ENCODE measurements at places on chromosomes 7 and 10.

DNA sequence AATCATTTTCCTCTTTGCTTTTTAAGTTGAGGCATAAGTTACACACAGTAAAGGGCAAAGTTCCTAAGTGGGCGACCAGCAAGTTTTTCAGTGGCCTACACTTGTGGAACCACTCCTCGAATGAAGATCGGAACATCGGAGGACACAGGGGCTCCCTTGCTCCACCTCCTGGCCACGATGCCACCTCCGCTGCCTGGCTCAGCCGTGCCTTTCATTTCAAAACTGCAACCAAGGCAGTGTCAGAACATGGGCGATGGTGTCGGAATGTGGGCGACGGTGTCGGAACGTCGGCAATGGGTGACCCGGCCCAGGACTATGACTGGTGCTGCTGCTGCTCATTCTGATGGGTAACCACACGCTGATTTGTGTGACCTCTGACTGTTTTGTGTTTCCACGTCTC, 9.6 kb upstream of the VIPR2 start:
- no peak for DNase-seq

- no peak for DNase-seq
Measured at GRCh38 chr10:91924212-91925021, 847 bp downstream of the BTAF1 start.

- DNase-seq = no peak
Measured at GRCh38 chr7:24718431-24718831, 38.8 kb downstream of the GSDME start.

- DNase-seq = no peak
Measured at GRCh38 chr10:21791276-21791675, 212.3 kb downstream of the DNAJC1 start.

DNA sequence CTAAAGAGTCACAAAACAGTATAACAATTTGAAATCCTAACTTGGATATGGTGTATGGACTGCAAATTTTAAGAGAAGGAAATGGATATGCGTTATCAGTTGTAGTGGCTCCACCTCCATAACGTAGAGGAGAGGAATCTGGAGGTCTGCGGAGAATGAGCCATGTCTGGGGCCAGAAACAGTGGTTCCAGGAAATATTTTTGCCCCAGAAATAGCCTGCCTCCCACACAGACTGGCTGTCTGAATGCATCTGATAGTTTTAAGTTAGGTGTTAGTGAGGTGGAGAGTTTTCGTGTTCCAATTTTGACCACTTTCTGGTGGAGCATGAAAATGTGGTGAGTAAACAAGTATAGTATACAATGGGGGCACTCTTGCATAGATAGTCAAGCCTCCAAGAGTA, 1.6 kb downstream of the PHTF2 start:
- no peak for DNase-seq

- no peak for DNase-seq
Measured at GRCh38 chr10:78188446-78188845, 154.8 kb downstream of the RPS24 start.

DNA sequence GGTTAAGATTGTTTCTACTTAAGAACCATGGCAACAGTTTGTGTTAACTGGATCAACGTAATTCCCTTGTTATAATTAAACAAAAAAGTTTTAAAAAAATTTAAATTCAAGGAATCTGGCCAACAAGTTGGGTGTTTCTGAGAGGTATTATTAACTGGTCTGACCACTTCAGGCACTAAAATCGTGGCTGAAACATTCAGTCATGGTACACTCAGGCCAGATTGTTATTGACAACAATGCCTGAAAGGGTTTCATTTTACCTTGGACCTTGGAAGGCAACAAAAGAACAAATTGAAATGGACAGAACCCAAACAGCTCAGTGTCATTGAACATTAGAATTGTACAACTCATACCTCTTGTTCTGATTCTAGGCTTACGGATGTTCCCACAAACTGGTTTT, 103.3 kb upstream of the ARMC3 start:
- no peak for DNase-seq

- DNase-seq = no peak
Measured at GRCh38 chr7:116324582-116324981, 114.2 kb downstream of the TES start.

- DNase-seq = no peak
Measured at GRCh38 chr10:11035301-11035991, 17.8 kb downstream of the CELF2 start.

- DNase-seq = no peak
Measured at GRCh38 chr7:79980376-79980775, 154.3 kb upstream of the GNAI1 start.

- no peak for DNase-seq
Measured at GRCh38 chr7:143148050-143148449, 16.2 kb downstream of the PIP start.

- no peak for DNase-seq
Measured at GRCh38 chr10:95312986-95313495, 22.2 kb upstream of the PDLIM1 start.
